A549 (cell line): ENCODE measurements at places on chromosomes 6 and 20. TPM values are rescaled to one million over a fixed set of nuclear protein-coding genes. Genes with fewer than 3 reads are reported as not detected.

GRCh38 chr6:118902726-118903125, 8.8 kb downstream of the ASF1A start:
- no peak for DNase-seq

DNA sequence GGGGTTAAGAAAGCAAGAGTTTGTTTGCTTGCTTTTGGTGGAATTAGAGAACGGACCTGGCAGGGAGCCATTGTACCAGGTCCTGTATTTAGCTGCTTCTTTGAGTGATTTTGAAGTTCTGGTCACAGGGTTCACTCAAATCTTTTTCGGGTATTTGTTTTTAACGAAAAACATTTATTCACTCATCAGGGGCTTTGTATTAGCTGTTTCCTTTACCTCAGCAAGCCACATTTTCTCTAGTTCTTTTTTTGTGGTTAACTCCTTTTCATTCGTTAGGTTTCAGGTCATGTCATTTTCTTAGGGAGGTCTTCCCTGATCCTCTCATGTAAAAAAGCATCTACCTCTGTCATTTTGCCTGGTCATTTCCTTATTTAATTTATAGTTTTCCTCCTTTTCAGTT, 1502.2 kb downstream of the GRIK2 start:
- DNase-seq, result no peak

DNA sequence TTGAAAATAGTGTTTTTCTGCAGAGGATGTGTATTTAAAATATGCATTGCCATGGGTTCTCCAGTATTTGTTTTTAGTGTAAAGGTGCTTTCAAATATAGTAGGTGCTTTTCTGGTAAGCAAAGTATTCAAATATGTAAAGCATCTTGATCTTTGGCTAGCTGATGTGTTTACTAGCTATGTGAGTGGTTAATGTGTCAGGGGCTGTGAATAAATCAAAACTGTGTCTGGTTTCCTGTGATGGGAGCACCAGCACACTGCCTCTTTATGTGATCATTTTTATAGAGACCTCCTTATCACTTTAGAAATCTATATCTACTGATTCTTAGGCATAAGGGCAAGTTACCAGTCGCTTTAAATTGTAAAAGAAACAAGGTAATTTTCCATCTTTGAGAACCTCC, 388.9 kb upstream of the MAN1A1 start:
- DNase-seq, result no peak

- DNase-seq, result no peak
Measured at GRCh38 chr6:6004390-6004995, 2.2 kb downstream of the NRN1 start.

DNA sequence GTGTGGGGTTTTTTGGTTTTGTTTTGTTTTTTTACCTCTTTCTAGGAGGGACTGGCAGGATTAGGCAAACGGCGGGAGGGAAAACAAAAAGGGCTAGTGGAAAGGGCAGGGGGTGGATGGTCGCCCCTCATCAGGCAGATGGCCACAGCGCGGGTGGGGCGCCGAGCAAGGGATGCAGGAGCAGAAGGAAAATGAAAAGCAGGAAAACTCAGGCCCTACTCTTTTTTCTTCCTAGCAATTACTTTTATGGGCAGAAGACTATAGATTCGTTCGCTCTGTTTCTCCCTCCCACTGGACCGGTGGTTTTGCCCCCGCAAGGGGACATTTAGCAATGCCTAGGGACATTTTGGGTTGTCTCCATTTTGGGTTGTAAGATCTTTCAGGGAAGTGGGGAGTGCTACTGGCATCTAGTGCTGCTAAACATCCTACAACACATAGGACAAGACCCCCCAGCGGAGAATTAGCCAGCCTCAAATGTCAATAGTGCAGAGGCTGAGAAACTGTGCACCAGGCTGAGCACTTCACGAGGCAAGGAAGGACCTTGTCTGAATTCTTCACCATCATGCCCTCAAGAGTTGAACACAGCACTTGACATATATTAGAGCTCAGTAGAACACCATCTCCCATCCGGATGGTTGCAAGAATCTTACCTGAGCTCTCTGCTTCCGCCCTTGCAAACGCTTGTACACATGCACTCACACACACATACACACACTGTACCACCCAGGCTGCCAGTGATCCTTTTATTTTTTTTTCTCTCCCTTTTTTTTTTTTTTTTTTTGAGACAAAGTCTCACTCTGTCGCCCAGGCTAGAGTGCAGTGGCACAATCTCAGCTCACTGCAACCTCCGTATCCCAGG, 4.8 kb upstream of the ZMYND8 start:
- DNase-seq, result no peak

GRCh38 chr6:140385679-140386078, 1011.2 kb upstream of the CITED2 start:
- DNase-seq, result no peak

GRCh38 chr6:97440590-97441176, 157.7 kb upstream of the MMS22L start:
- DNase-seq, result peak; percentile 34

DNA sequence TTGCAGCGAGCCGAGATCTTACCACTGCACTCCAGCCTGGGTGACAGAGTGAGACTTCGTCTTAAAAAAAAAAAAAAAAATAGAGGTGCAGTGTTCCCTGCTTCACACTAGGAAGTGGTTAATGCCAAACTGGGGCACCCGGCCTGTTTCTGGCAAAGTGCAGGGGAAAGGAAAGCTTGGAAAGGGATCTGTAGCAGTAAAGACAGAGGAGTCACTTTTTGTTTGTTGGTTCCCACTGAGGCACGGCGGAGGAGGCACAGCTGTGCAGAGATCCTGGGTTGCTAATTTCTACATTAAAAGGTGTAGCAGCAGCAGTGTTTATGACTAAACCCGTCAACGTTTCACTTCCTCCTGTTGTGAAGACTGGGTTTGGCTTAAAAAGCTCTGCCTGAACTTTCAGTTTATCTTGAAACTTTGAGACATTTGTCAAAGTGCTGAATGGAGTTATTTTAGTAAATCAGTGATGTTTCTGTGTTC, 125.6 kb downstream of the CARMIL1 start:
- DNase-seq, result no peak

- DNase-seq, result peak; percentile 45
Measured at GRCh38 chr20:59925899-59926298, 7.5 kb downstream of the SYCP2 start.

- peak; percentile 93 for DNase-seq
Measured at GRCh38 chr6:30769088-30769852, 24.9 kb upstream of the IER3 start.

DNA sequence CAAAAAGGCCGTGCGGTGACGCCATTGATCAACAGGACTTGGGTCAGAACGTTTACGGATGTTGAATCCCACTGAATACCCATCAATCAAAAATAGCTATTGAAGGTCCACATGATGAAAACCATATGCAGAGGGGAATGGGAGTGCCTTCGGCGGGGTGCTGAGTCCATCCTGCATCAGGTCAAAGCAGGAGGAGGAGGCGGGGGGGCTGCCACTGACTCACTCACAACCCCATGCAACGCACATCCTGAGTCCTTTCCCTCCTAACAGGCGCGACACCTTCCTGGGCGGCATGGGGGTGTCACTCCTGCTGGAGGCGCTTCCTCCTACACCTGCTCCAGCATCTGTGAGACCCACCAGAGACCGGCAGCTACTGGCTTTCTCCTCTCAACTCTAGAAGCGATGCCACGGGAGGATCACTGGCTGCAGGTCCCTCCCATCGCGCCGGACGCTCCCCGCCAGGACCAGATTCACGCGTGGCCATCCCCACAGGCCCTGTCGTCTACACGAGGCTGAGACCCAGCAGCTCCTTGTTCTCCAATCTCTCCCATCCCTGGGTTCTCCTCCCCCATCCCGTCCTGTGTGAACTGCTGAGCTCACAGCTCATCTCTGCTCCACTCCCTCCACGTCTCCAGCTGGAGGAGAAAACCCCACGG, 170.6 kb upstream of the THBS2 start:
- no peak for DNase-seq

GRCh38 chr6:28172006-28172405, 30.3 kb downstream of the ZKSCAN8 start:
- no peak for DNase-seq

DNA sequence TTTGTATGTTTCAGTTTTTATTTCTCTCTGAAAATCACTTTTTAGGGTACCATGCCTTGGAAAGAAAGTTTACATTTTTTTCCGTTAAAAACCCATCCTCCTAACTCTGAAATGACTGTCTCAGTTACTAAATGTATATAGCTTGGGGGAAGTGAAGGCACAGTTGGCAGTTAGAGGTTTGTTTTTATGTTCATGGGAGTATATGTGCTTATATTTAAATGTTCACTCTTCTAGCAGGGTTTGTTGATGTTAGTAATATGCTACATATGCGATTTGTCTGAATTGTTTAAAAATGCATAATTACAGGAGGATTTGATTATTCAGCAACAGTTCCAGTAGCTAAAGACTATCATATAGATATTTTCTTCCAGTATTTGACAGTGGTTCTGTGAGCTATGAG, 31.1 kb downstream of the CDKAL1 start:
- DNase-seq, result no peak

GRCh38 chr6:11426571-11426970, 111.0 kb upstream of the TMEM170B start:
- DNase-seq, result no peak

DNA sequence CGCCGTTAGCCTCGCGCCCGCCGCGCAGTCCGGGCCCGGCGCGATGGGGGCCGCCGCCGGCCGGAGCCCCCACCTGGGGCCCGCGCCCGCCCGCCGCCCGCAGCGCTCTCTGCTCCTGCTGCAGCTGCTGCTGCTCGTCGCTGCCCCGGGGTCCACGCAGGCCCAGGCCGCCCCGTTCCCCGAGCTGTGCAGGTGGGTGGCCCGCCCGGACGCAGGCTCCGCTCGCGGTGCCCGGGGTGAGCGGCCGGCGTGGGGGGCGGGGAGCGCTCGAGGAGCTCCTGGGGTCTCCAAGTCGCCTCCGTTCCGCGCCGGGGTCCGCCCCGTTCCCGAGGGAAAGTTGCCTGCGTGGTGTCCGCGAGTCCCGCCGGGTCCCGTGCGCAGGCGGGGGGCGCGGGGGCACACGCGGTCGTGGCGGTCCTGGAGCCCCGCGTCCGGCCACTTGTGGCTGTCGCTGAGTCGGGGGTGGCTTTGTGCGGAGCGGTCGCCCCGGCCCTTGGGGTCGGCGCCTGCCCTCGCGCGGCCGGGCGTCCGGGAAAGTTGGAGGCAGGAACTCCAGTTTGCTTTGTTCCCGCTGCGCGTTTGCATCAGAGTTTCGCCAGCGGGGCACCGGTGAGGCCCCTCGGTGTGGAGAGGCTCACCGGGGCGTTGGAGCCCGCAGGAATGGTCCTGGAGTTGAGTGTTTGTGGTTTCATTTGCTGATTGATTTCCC, 476 bp downstream of the IGF2R start:
- DNase-seq, result no peak

- DNase-seq, result no peak
Measured at GRCh38 chr20:39630215-39630908, 668.2 kb downstream of the DHX35 start.

GRCh38 chr6:142373268-142374090, 71.7 kb downstream of the ADGRG6 start:
- DNase-seq, result peak; percentile 64

- no peak for DNase-seq
Measured at GRCh38 chr6:157211603-157212455, 111.5 kb downstream of the TMEM242 start.

- no peak for DNase-seq
Measured at GRCh38 chr6:140029551-140029950, 655.1 kb upstream of the CITED2 start.

GRCh38 chr20:59485576-59486454, 118.5 kb upstream of the PHACTR3 start:
- no peak for DNase-seq

The ZSCAN23 gene
- polyA plus RNA-seq, result not detected in 3 replicates

The RBM24 gene
- 13.5 to 13.9 TPM (median 13.7 TPM) in 3 replicates for polyA plus RNA-seq

The TSHZ2 gene
- not detected in 3 replicates for polyA plus RNA-seq

The TMEM14A gene
- polyA plus RNA-seq, result 49.8 to 53.4 TPM (median 52.7 TPM) in 3 replicates

The EYA2 gene
- 4.2 to 5.3 TPM (median 4.5 TPM) in 3 replicates for polyA plus RNA-seq

The ABHD16B gene
- not detected in 3 replicates for polyA plus RNA-seq

The FNDC11 gene
- 0.10 to 0.16 TPM (median 0.14 TPM) in 3 replicates for polyA plus RNA-seq

The WFDC5 gene
- not detected in 3 replicates for polyA plus RNA-seq

The ENPP1 gene
- polyA plus RNA-seq, result 0.91 to 1.1 TPM (median 0.97 TPM) in 3 replicates

The HUS1B gene
- polyA plus RNA-seq, result 0.09 to 0.25 TPM (median 0.16 TPM) in 3 replicates

The YWHAB gene
- polyA plus RNA-seq, result 204 to 213 TPM (median 205 TPM) in 3 replicates
